Osteocyte (in vitro differentiated cells): ENCODE measurements at places on chromosomes 2 and 18. TPM values are rescaled to one million over a fixed set of nuclear protein-coding genes. Genes with fewer than 3 reads are reported as not detected.

Gene OXER1
- not detected in 2 replicates for total RNA-seq

Gene GAREM1
- 1.7 and 2.5 TPM in 2 replicates for total RNA-seq

Gene EPG5
- total RNA-seq, result 30.9 and 33.3 TPM in 2 replicates

Gene ALLC
- total RNA-seq, result not detected in 2 replicates

DNA sequence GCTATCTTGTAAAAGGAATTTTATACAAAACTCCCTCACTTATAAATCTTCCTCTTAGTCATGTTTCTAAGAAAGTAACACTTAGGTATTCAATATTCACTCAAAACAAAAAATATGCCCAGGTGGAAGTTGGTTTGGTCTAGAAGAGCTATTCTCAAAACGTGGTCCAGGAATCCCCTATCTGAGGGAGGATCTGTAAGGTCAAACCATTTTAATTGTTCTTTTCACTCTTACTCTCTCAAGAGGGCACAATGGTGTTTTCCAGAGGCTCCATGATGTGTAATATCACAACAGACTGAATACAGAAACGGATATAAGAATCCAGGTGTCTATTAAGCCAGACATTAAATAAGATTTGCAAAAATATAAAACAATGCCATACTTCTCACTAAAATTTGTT lies 9.9 kb downstream of the MOB1A start:
- DNase-seq, result no peak
- peaks cover 5% of the 10 kb centered on the region for H3K4me1 ChIP-seq
- H3K4me3 ChIP-seq, result no peak overlapping the region
- H3K36me3 ChIP-seq, result peaks cover 38% of the 10 kb centered on the region
- no peak overlapping the region for H3K27ac ChIP-seq

DNA sequence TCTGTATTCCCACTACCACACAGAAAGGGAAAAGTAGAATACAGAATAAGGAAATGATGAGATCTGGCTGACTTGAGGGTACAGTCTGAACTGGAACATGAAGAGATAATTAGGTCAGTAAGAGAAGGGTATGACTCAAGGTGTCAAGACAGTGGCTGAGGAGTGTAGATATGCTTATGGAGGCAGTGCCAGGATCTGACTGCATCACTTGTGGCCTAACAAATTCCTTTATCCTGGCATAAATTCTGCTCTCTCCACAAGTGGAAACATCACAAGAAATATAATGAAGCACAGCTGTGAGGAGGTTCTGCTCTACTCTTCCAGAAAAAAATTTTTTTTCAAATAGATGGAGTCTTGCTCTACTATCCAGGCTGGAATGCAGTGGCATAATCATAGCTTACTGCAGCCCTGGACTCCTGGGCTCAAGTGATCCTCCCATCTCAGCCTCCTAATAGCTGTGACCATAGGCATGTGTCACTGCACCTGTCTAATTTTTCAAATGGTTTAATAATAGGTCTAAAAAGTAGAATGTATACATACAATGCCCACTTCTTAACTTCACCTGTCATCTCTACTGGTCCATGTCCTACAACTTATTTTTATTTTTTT lies 85.3 kb downstream of the C2orf74 start:
- no peaks in the 10 kb centered on the region for H3K4me1 ChIP-seq
- H3K27me3 ChIP-seq, result no peaks in the 10 kb centered on the region
- H3K27ac ChIP-seq, result no peak overlapping the region
- no peak for DNase-seq
- H3K4me3 ChIP-seq, result no peak overlapping the region

DNA sequence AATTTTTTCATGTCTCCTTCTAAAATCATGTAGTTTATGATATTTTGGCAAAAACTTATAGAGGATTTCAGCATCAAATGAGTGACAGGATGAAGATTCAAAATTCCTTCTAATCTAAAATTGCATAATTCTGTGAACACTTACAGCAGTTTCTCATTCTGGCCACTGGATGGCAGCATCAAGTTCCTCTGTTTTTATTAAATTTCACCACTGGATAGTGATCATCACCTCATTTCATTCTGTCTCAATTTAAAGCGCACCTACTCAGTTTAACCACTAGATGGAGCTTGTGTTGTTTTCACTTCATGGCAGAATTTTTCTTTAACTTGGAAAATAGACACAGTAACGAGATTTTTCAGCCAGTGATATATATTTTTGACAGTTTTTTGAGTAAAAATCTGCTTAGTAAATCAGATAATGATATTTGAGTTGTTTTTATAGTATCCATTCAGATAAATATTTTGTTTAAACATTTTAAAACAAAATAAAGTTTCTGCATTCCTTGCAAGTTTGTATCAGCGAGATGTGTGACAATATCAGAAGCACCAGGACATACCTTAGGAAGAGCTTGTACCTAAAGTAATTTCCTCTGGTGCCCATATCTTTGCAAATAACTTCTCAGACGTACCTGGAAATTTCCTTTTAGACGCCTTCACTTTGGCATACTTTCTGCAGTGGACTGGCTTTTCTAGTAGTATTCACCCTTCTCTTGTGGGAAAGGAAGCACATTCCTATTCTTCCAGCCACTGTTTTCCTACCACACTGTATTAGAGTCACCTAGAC lies 94.7 kb upstream of the ARHGAP15 start:
- H3K4me3 ChIP-seq, result no peak overlapping the region
- H3K4me1 ChIP-seq, result peaks cover 2% of the 10 kb centered on the region
- H3K27me3 ChIP-seq, result peaks cover 6% of the 10 kb centered on the region
- no peaks in the 10 kb centered on the region for H3K36me3 ChIP-seq

DNA sequence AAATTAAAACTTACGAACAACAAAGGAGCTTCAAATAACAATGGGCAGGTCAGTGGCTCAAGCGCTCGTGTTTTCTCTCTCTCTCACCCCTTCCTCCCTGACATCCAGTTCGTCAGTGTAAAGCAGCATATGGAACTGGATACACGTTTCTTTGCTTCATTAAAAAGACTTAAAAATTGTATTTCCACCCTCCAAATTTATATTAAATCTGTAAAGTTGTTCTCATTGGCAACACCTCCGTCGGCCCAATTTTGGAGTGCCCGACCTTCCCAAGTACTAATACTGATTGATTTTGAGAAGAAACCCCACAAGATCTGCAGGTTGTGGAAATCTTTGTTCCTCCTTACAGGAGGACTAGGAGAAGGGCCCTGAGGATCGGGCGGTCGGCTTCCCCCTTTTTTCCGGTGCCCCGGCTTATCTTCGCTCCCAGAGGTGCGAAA lies 2.2 kb downstream of the TBR1 start:
- no peak overlapping the region for H3K27ac ChIP-seq
- H3K4me1 ChIP-seq, result peaks cover 48% of the 10 kb centered on the region
- peaks cover 84% of the 10 kb centered on the region for H3K27me3 ChIP-seq

GRCh38 chr2:189835855-189836558 lies 51.8 kb downstream of the PMS1 start:
- H3K4me1 ChIP-seq, result peaks cover 33% of the 10 kb centered on the region
- peak overlapping the region; percentile 17 for H3K4me3 ChIP-seq
- H3K36me3 ChIP-seq, result peaks cover 2% of the 10 kb centered on the region
- H3K27me3 ChIP-seq, result no peaks in the 10 kb centered on the region
- DNase-seq, result no peak

DNA sequence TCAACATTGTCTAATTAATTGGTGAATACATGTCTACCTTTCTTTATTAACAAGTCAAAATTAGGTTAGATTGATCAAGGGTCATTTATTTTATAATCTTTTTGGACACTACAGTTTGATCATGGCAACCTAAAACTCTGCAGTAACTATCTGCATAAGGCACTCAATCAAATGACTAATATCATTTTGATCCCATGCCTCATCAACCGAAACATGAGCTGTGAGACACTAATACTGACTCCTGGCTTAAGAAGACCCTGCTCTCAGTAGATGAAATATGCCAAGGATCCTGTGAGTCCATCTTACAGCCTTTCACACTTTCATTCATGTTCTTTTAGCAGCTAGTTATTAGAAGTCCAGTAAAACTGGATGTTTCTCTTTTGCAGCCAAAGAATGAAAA lies 169.4 kb upstream of the CAVIN2 start:
- DNase-seq, result no peak
- no peaks in the 10 kb centered on the region for H3K27me3 ChIP-seq
- H3K36me3 ChIP-seq, result peaks cover 3% of the 10 kb centered on the region
- H3K4me3 ChIP-seq, result no peak overlapping the region
- peaks cover 17% of the 10 kb centered on the region for H3K4me1 ChIP-seq

GRCh38 chr18:3434685-3435084 lies 15.3 kb upstream of the TGIF1 start:
- DNase-seq, result no peak
- H3K36me3 ChIP-seq, result no peaks in the 10 kb centered on the region
- no peak overlapping the region for H3K4me3 ChIP-seq

DNA sequence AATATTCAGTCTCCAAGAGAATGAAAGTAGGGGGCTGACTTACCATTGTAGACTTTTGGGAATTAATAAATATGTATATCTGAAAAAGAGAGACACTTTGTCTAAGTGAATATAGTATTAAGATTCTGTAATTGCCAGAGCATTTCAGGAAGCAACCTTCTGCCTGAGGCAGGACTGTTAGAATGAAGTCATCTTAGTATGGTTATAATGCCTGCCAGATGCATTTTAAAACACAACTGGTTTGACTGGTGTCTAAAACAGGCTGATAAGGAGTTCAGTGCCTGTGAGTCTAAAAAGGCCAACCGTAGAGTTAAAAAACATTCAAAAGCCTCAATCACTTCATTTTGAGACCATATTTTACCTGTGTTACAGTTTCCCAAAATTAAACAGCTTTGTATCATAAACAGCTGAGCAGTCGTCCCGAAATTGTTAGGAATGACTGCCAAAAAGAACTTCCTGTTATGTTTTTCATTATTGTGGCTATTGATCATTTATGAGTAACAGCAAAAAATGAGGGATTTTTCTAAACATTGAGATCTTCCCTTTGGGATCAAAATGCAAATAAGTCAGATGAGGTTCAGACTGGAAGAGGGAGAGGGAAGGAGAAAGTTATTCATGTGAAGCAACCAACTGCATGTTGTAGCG lies 443.9 kb downstream of the PID1 start:
- no peaks in the 10 kb centered on the region for H3K27me3 ChIP-seq
- no peaks in the 10 kb centered on the region for H3K4me1 ChIP-seq
- H3K4me3 ChIP-seq, result no peak overlapping the region
- no peaks in the 10 kb centered on the region for H3K36me3 ChIP-seq
- DNase-seq, result no peak

- DNase-seq, result no peak
- no peaks in the 10 kb centered on the region for H3K4me1 ChIP-seq
- no peaks in the 10 kb centered on the region for H3K36me3 ChIP-seq
- H3K27ac ChIP-seq, result no peak overlapping the region
- peaks cover 12% of the 10 kb centered on the region for H3K27me3 ChIP-seq
Measured at GRCh38 chr2:199707593-199708185, 143.3 kb downstream of the FTCDNL1 start.

GRCh38 chr18:55509631-55510324 lies 78.2 kb downstream of the TCF4 start:
- H3K27ac ChIP-seq, result peak overlapping the region; percentile 93
- peak overlapping the region; percentile 63 for H3K4me3 ChIP-seq
- H3K4me1 ChIP-seq, result peaks cover 27% of the 10 kb centered on the region
- no peak for DNase-seq
- H3K36me3 ChIP-seq, result no peaks in the 10 kb centered on the region

- no peaks in the 10 kb centered on the region for H3K36me3 ChIP-seq
- H3K4me3 ChIP-seq, result no peak overlapping the region
- H3K4me1 ChIP-seq, result no peaks in the 10 kb centered on the region
Measured at GRCh38 chr2:239715606-239716005, 309.5 kb downstream of the NDUFA10 start.

DNA sequence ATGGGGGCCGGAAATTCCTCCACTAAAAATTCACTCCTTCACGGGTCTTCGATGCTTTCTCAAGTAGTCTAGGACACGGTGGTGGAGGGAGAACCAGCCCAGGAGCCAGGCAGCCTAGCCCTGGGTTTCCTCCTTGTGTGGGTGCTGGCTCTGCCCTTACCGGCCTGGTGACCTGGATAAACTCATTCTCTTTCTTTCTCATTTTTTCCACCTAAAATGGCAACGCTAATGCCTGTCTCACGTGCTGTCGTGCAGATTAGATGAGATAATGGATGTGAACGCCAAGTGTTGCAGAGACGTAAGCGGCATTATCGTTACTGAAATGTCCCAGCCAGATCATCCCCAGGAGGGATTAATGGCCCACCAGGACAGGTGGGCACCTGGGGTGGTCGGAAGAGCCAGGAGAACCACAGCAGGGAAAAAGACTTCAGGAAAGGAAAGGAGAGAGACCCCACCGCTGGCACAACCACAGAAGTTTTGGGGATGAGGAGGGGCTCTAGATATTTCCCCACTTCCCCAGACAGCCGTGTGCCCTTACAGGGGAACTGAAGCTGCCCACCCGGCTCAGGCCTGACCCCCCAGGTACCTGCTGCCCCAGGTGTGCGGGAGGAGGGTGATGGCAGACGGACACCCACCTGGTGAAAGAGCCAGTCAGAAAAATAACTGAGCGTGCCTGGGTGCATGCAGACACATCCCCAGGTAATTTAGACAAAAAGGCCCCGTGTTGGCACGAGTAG lies 100.8 kb upstream of the ASAP2 start:
- no peaks in the 10 kb centered on the region for H3K36me3 ChIP-seq
- peaks cover 42% of the 10 kb centered on the region for H3K4me1 ChIP-seq
- DNase-seq, result no peak
- H3K27ac ChIP-seq, result no peak overlapping the region
- H3K27me3 ChIP-seq, result no peaks in the 10 kb centered on the region
- H3K4me3 ChIP-seq, result no peak overlapping the region

DNA sequence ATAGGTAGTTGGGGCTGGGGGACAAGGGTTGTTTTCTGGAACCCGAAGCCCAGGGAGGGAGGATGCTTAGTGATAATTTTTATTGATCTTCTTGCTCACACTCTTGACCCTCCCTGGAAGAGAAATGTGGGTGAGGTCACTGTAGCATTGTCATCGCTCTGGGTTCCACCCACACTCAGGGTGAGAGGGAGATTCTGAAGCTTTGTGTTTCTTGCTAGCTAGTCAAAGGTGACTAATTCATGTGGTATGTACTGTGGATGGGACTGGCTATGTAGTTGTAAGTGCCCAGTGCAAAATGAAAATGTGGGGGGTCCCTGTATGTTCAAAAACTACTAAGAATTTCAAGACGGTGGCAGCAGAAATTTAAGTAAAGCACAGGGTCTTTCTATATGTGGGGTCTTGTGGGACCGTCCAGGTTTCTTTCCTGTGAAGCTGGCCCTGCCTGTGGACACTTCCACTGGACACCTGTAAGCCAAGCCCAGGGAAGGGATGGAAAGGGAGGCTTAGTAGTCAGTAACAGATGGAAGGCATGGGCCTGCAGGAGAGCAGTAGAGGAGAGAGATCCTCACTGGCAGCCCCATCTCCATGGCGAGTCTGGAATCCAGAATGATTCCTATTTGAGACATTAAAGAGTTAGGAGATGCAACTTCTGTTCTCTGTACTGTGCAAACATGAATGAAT lies 35.0 kb downstream of the TSN start:
- peaks cover 7% of the 10 kb centered on the region for H3K4me1 ChIP-seq
- H3K27me3 ChIP-seq, result peaks cover 11% of the 10 kb centered on the region
- DNase-seq, result no peak
- no peak overlapping the region for H3K27ac ChIP-seq
- no peak overlapping the region for H3K4me3 ChIP-seq

DNA sequence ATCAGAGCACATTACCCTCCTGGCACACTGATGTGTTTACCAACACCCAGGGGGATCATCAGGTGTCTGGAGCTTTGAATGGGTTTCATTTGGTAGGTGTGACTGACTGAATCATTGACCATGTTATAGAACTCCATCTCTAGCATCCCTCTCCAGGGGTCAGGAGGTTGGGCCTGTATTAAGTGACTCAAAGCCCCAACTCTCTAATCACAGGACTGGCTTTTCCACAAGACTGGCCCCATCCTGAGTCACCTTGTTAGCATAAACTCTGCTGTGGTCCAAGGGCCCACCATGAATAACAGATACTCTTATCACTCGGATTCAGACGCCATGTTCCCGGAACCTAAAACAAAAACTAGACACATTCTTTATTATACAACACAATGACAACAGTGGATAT lies 125.9 kb upstream of the NDUFV2 start:
- peaks cover 4% of the 10 kb centered on the region for H3K36me3 ChIP-seq
- no peak for DNase-seq
- no peak overlapping the region for H3K4me3 ChIP-seq
- H3K27ac ChIP-seq, result no peak overlapping the region
- H3K27me3 ChIP-seq, result no peaks in the 10 kb centered on the region
